ENCODE measurements at places on chromosomes 2 and 18.

- no peak for DNase-seq
Measured at GRCh38 chr2:181022652-181023051, 42.2 kb downstream of the UBE2E3 start.

GRCh38 chr2:102262216-102263129, 48.9 kb upstream of the IL1RL1 start:
- no peak for DNase-seq

DNA sequence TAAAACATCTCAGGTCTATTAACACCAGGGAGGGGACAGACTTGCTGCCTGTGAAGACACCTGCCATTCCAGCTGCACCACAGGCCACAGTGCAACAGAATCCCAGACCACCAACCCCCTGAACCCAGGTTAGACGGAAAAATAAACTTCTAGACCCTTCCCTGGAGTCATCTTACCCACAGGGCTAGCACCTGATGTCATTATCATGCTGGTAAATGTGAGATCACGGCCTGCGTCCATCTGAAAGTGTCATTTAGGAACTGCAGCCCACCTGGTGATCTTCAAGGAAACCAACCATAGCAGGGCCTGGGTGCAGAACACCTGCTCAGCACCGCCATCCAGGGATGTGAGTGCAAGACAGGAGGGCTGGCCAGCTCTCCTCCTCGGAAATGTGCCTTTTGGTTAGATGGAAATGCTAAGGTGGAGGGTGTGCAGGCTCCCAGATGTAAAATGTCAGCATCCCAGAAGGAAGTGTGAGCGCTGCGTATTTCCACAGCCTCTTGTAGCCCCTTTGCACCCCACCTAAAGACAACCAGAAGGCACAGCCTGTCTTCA, 80.8 kb downstream of the PTGR3 start:
- DNase-seq: peak; percentile 17

DNA sequence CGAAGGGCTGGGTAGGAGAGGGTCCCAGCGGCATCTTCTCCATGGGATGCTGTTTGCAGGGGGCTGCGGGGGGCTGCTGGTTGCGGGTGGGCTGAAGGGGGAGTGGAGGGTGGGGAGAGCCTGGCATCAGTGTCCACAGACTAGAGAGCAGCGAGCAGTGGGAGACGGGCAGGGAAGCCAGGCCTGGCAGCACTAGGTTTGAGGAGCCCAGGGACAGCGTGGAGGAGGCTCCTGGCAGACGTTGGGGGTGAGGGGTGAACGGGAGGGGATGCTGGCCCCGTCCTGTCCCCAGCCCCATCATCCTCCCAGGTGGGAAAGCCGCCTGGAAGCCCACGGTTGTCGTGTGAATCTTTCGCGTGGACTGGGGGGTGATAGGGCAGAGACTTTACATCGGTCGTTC, 48.2 kb upstream of the TFCP2L1 start:
- no peak for DNase-seq

DNA sequence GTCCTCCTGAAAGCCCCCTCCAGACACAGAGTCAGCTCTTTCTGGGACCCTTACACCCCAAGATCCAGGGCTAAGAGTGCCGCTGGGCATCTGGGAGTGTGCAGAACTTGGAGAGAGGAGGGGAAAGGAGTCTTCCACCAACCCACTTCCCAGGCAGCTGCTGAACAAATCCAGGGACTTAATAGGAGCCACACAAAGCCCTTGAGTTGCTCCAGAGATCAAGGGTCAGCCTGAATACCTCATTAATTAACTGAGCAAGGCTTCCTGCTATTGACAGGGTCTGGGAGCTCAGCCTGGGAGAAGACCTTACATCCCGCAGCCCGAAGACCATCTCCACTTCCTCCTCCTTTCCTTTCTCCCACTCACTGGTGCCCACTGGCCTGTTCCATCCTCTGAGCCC, 108.3 kb downstream of the CELF4 start:
- DNase-seq: no peak

GRCh38 chr2:134252092-134252750, 1.7 kb upstream of the MGAT5 start:
- no peak for DNase-seq

DNA sequence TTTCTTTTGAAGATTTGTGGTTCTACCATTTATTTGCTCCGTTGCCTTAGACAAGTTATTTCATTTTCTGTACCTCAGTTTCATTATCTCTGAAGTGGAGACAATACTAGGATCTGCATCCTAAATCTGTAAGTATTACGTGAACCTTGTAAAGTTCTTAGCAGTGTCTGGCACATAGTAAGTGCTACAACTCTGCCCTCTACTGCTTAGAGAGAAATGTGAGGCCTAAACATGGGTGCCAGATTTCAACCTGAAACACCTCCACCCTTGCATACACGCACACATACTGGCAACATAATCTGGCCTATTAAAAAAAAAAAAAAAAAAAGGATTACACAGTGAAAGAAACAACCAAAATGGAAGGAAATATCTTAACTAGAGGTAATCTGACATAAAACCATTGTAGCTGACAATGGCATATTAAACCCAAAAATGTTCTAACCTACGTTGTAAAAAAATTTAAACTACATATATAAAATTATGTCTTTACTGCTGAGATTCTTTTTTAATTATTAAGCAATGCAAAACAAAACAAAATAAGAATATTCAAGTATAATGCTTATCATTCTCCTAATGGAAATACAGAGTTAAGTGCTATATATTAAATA, 132.6 kb downstream of the MAP2 start:
- DNase-seq: no peak

DNA sequence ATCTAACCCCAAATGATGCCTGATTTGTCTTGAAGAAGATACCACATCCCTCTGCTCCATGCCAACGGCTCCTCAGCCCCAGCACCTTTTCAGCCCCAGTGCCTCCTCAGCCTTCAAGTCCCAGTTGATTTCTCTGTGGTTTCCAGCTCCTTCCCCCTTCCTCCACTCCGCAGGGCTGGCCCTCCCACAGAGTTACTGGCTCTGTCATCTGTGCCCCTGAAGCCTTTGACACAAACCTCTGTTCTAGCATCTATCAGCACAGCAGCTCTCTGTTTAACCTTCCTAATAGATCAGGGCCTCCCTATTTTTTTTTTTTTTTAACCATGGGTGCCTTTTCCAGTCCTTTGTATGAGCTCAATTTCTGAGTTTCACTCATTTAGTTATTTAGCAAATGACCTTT, 201.3 kb upstream of the CXCR4 start:
- DNase-seq: no peak

DNA sequence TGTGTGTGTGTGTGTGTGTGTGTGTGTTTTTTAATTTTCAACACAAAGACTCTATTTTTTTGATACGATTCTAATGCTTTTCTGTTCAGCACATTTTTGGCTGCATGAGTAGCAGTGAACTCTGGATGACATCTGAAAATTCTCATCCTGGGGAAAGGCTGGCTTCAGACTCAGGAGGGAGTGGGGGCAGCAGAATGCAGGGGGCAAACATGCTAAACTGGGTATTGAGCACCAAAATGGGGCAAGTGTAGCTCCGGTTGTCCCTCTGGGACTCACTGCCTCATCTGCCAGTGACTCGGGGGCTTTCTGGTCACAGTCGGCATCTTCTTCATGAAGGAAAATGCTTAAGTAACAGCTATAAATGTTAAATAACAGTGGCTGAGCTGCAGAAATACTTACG, 116.8 kb upstream of the PID1 start:
- DNase-seq: no peak

- DNase-seq: no peak
Measured at GRCh38 chr18:50039746-50040145, 155.2 kb downstream of the MYO5B start.

DNA sequence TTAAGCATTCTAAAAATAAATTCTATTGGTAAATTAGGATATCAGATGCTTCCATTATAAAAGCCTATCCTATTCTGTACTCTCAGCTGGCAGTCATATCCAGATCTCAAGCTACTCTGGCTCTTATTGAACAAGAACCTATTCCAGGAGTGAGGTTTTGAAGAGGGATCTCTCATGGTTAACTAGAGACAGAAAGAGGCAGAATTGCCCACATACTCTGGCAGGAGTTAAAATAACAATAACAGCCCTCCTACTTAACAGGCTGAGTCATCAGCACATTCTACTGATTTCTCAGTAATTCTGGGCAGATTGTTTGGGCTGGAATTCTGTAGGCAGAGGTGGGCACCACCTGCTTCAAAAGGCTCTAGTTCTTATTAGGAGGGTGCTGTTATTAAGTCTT, 142.0 kb upstream of the UNC80 start:
- no peak for DNase-seq

DNA sequence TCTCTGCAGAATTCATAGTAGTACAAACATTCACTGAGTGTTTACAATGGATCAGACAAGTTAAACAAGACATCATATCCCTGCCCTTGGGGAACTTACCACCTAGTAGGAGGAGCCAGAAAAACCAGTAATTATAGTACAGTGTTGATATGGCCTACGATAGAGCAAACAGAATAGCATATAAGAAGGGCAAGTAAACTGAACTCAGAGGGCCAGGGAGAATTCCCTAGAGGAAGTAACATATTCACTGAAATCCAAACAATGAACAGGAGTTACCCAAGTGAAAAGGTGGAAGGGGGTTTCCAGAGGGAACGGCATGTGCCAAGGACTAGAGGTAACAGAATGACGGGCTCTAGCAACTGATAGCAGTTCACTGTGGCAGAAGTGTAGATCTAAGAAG, 34.1 kb downstream of the NHEJ1 start:
- DNase-seq: no peak

DNA sequence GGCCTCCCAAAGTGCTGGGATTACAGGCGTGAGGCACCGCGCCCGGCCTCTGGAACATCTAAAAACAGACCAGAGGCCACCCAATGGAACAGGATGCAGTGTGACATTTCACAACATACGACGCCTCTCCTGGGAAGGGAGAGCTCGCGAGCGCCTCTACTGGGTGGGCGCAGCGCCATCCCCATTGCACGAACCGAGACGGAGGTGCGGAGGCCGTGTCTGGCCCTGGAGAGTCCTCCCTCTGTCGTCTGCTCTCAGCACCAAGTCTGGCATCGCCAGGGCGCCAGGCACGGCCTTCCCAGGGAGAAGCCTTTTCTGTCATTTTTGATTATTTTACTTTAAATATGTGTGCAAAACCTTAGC, 9.4 kb upstream of the GBX2 start:
- DNase-seq: no peak

- DNase-seq: no peak
Measured at GRCh38 chr2:41933585-41934320, 114.1 kb upstream of the PKDCC start.

- DNase-seq: no peak
Measured at GRCh38 chr18:44627280-44627679, 53.4 kb upstream of the SETBP1 start.

DNA sequence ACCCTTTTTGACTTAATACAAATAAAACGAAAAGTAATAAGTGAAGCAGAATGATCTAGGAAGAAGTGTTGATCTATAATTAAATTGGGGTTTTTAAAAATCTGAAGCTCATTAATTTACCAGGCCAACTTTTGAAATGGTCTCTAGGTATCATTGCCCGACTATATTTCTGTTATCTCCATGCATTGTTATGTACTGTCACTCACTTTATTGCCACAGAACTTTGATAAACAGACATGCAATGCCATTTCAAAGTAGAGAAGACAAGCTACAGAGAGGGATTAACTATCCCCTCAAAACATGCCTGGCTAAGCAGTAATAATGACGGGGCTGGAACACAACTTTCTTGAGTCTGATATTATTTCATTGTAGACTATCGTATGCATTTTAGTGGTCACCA, 147.6 kb upstream of the ITGA4 start:
- no peak for DNase-seq

DNA sequence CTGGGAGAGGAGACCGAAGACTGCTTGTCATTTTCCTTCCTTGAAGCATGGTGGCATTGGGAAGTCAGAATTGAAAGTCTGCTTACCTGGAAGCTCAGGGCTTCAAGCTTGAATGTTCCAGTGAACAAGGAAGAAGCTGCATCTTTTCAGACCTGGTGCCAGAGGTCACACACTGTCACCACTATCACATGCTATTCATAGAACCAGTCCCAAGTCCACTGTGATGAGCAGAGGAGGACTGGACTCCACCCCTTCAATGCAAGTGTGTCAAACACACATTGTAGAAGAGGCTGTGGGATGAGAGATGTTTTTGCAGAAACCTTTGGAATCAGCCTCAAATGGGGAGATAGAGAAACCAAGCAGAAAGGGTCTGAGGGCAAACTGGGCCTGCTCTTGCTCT, 81.4 kb downstream of the LYPD1 start:
- DNase-seq: peak; percentile 22

- DNase-seq: no peak
Measured at GRCh38 chr2:11515490-11515981, 18.3 kb upstream of the GREB1 start.

DNA sequence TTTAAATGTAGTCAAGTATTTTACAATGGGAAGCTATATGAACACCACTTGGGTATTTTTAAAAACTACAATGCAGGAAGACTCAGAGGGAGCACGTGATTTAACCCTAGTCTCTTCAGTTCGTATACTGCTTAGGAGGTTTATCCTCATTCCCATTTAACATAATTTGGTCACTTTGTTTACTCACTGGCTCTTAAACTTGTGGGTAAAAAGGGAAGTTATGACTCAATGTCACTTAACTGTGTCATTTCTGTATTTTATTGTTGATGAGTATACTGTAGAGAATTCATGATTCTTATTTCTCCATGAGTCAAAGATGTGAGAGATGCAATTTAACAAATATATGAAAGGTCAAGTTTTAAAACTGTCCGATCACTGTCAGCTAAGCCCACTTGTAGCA, 48.2 kb downstream of the SLC66A3 start:
- no peak for DNase-seq

- no peak for DNase-seq
Measured at GRCh38 chr2:30300456-30301221, 69.3 kb downstream of the LBH start.

GRCh38 chr2:158214431-158214830, 112.8 kb downstream of the UPP2 start:
- no peak for DNase-seq

DNA sequence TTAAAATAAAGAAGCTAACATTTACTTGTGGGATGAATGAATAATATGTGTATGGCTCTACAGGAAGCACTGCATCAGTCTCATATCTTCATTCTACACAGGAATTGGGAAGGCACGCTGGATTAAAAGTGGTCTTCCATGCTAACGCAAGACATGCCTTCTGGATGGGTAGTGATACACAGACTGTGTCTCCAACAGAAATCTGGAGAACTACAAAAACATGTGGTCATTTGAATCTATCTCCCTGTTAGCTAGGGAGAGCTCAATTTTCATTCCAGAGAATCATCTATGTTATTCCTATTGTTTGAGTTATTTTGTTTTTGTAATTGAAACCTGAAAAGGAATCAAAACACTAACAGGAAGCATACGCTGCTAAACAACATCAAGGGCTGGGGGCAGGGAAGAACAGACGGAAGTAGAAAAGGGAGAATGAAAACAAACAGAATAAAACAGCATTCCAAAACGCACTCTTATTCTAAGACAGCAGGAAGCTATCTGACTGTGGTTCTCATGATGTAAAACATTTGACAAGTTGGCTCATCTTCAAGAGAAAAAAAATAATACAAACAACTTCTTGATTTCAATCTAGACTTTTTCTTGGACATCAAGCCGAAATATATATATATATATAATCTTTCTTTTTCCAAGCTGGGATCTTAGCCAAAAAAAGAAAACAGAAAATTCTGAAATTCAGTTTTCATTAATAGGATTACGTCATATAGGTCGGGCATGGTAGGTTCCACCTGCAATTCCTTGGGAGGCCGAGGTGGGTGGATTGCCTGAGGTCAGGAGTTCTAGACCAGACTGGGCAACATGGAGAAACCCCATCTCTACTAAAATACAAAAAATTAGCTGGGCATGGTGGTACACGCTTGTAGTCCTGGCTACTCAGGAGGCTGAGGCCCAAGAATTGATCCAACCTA, 31.5 kb upstream of the ASNSD1 start:
- DNase-seq: no peak

- DNase-seq: no peak
Measured at GRCh38 chr2:176854878-176855277, 357.7 kb upstream of the HNRNPA3 start.

GRCh38 chr2:219398721-219399363, 11.1 kb upstream of the DNPEP start:
- no peak for DNase-seq
